Stimulated activated CD4-positive, alpha-beta T cell treated with anti-CD3 and anti-CD28 coated beads, TNF-alpha, amount 100 ng/mL, for 48 hours (primary cell): ENCODE measurements at places on chromosomes 7 and 10.
A peak's percentile ranks its signal among the peaks of the same experiment; 100 is the strongest.

DNA sequence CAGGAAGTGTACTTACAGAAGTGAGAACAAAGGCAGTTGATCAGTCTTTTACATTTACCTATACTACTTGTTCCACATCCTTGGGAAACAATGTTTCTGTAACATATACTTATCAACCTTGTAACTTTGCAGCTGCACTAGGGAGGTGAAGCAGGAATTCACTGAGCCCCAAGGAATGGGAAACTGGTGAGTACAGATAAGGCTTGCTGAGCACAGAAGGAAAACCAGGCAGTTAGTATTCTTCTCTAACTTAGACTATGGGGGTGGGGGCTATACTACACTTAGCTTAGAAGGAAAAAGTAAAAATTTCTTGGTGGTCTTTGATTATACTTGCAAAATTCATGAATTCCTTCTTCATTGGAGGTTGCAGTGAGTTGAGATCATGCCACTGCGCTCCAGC lies 6.9 kb upstream of the ZNF33A start:
- no peak for DNase-seq

- DNase-seq = no peak
Observed at GRCh38 chr10:27536437-27536836, 32.3 kb downstream of the RAB18 start.

DNA sequence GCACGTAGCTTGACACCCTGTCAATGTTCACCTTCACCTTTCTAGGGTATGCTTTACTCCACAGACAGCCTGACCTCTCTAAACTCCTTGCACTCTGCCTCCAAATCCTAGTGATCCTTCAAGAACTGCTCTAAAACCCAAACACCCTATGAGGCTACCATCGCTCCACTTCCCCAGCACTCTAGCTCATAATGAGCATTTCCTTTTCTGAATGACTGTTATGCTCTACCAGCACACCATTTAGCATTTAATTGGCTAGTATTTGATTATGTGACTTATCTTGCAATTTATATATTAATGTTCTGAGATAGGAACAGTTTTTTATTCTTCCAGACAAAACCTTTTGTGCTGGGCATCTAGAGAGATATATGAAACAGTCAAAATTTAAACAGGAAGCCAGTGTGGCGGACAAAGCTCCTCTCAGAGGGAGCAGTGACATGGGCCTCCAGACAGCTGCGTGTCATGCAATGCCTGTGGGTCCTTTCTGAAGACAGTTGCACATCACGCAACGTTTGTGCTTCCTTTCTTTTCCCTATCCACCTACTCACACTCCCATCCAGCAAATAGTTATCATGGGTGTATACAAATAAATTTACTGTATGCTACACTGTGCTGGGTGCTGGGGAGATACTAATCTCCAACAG lies 86.3 kb downstream of the ALOX5 start:
- DNase-seq = no peak

DNA sequence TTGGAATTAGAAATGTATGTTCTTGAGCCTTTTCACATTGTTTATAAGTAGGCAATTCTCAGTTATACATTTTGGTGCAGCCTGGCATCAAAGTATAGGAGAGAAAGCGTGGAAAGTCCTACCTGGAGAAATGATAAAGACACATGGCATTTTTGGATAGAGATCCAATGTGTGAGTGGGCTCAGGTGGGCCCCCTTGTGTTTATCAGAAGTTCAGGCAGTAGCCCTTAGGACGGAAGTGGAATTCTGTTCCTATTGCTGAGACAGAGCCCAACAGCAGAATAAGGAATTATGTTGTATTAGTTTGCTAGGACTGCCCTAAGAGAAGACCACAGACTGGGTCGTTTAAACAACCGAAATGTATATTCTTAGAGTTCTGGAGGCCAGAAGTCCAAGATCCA lies 85.2 kb upstream of the AMPH start:
- DNase-seq = no peak

DNA sequence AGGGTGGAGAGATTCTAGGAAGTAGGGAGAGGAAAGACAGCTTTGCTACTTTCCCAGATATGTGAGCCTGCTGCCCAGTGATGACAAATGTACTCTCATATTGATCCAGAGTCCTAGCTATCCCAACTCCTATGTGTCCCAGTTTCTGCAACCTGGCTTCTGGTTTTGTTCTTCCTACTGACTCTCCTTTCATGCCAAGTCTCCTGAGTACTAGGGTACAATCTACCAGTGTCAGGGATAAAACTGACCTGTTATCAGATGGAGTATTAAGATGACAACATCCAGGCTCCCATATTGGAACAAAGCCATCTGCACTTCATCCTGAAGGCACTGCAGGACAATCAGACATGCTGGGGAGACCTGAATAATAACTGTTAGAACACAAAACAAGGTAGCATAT lies 233.7 kb upstream of the PHYHIPL start:
- no peak for DNase-seq

GRCh38 chr7:64946772-64947171 lies 43.7 kb downstream of the ZNF273 start:
- DNase-seq = peak; percentile 8

DNA sequence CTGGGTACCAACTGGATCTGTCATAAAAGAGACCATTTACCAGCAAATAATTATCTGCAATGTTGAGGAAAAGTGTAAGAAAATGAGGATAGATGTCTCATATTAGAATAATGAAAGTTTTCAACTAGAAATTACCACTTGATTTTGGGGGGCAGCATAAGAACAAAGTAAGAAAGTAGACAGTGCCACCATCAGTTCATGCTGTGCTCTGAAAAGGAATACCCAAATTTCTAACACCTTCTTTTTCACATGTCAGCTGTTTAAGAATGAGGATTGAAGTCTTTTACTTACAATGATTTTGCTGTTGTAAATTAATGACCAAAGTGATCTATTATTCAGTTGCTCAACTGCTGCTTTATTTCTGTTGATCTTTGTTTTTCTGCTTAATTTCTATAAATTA lies 578.3 kb downstream of the ETV1 start:
- DNase-seq = no peak

- no peak for DNase-seq
Observed at GRCh38 chr7:14902589-14903067, at the start of gene DGKB. Gene DGKB, minus strand, starts transcription at chr7:14902751.
